HL-60 (cell line): ENCODE measurements at places on chromosomes 2 and 18.
A peak's percentile ranks its signal among the peaks of the same experiment; 100 is the strongest.

DNA sequence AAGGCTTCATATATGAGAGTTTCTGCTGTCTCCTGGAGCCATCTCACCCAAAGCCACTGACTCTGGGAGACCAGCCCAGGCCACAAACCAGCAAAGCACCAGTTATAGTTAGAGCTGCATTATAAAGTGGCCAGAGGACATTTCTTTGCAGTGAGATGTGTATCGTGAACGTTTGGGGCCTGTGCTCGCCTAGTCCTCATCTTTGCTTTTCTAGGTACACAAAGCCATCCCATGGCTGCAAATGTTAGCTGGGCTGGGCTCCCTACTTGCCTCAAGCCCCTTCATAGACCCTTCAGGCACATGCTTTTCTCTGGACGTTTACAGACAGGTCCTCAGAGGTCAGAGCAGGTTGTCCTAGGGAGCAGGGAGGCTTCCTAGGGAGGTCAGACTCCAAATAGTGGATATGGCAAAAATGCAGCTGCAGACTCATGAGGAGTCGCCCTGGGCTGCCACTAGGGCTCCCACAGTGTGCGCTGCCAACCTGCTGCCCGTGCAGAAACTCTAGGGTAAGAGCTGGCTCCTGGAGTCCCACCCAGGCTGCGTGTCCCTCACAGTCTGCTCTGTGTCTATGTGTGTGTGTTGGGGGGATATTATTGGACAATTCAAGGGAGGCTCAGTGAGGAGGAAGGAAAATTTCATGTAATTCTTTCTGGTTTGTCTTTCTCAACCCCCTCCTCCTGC, 141.0 kb downstream of the RPIA start:
- no peak for DNase-seq

- DNase-seq: no peak
Observed at GRCh38 chr18:41569867-41570266, 385.2 kb upstream of the PIK3C3 start.

GRCh38 chr2:108570416-108570815, 36.1 kb downstream of the LIMS1 start:
- DNase-seq: no peak

DNA sequence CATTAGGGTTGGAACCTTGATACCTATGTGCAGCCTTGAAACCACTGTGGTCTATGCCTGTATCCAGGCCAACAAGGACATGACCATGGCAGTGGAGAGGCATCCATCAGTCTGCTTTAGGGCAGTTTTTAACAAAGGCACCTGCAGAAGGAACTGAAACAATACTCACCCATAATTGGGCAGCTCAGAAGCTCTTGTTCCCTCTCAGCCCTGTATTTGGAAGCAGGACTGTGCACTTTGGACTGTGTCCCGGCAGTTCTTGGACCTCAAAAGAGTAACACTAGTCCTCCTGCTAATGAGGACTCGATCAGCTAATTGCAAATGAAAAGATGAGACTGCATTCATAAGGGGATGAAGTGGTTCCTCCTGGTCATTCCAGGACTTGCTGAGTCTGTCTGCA, 500.2 kb upstream of the TNP1 start:
- no peak for DNase-seq

GRCh38 chr2:134122610-134123009, 131.3 kb upstream of the MGAT5 start:
- DNase-seq: no peak

DNA sequence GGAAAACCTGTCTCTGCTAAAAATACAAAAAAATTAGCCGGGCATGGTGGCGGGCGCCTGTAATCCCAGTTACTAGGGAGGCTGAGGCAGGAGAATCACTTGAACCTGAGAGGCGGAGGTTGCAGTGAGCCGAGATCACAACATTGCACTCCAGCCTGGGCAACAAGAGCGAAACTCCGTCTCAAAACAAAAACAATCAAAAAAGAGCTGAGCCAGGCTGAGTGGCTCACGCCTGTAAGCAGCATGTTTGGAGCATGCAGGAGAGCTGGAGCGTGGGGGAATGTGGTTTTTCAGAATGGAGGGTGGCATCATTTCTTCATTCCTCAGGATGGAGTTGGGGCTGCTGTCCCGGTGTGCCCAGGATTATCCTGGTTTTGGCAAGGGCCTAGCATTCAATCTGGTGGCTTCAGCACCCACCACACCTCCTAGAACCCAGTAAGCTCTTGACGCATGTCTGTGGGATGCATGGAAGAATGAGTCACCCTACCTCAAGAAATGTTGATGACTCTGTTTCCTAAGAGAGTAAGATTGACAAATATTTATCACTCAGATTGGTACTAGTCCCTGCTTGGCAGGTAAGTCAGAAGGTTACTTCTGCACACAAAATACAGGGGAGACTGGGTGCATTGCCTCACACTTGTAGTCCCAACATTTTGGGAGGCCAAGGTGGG, 90.2 kb upstream of the ODC1 start:
- DNase-seq: no peak

DNA sequence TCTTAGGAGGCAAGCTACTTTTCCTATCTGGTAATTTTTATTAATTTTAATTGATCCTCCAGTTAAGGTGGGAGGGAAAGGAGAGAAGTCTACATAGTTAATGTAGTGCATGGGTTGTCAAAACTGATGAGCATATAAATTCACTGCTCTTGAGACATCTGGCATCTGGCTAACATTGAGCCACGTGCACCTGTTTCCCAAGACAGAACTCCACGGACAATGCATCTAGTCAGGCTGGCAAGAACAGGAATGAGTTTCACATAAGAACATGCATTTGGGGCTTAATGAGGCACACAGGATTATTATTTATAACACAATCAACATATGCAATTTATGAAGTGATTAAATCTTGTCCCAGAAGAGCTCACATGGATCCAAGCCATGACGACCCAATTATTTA, 16.2 kb upstream of the RAB1A start:
- DNase-seq: no peak

DNA sequence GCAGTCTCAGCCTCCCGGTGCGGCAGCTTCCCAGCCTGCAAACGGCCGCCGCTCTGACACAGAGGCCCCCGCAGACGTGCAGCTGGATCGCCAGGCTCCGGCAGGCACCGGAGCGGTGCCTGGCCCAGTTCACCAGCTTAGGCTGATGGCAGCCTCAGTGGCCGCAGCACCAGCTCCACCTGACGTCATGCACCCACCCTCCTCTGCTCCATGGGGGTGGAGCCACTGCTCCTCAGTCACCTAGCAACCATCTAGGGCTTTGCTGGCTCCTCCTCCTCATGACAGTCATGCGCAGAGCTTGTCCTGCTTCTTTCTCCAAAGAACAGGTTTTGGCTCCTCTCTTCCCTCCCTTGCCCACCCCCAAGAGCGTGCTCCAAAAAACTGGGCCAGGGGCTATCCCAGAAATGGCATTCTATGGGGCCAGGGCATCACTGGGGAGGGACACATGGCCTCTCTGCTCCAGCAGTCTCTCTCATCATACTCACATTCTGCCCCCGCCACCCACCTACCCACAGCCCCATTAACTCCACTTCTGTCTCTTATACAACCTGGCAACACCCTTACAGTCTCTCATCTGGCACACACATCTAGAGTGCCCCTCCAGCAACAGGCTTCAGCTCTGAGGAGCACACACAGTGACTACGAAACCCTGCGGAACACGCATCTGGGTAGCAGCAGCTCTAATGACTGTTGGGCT, 5.5 kb downstream of the DCTN1 start:
- DNase-seq: no peak

DNA sequence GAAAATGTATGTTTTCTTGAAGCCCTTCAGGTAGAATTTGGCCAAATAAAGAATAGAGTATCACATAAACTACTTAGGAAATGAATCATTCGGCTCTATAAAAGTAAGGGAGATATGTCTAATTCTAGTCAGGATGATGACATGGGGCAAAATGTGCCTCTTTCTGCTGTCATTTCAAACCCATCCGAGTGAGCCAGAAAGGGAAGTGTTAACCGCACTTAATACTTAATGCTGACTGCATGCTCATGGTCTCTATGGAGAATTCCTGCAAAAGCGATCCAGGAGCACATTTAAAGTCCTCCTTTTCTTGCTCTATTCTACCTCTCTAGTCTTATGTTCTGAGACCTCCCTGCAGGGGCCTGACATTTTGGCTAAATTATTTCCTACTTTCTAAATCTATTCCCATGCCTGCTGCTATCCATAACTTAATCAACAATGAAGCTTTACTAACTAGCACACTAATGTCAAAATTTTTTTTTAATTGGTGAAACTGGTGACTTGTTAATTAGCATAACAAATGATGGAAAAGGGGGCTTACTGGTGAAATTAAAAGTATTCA, 127.4 kb downstream of the CDC42EP3 start:
- no peak for DNase-seq

- no peak for DNase-seq
Observed at GRCh38 chr18:59460072-59460420, 101.0 kb upstream of the LMAN1 start.

GRCh38 chr2:120269076-120269744, 16.6 kb downstream of the RALB start:
- no peak for DNase-seq

DNA sequence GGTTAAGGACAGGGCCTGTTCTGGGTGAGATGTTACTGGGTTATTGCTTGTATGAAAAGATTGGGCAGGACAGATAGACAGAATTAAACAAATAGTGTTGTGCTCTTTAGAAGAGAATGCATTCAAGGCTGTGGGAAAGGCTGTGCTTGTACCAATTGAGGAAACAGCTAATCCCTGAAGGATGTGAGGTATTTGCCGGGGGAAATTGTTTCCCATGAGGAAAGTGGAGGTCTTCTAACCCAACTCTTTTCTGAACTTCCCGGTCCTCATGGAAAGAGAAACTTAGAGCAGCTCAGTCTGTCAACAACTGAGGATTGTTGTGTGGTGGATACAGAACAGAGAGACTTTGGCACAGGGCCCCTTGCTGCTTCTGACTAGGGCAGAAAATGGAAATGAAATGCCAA, 9.5 kb downstream of the SLC1A4 start:
- DNase-seq: no peak

- no peak for DNase-seq
Observed at GRCh38 chr18:37355772-37356171, 209.8 kb downstream of the CELF4 start.

- no peak for DNase-seq
Observed at GRCh38 chr2:46184794-46185583, 112.2 kb upstream of the EPAS1 start.

DNA sequence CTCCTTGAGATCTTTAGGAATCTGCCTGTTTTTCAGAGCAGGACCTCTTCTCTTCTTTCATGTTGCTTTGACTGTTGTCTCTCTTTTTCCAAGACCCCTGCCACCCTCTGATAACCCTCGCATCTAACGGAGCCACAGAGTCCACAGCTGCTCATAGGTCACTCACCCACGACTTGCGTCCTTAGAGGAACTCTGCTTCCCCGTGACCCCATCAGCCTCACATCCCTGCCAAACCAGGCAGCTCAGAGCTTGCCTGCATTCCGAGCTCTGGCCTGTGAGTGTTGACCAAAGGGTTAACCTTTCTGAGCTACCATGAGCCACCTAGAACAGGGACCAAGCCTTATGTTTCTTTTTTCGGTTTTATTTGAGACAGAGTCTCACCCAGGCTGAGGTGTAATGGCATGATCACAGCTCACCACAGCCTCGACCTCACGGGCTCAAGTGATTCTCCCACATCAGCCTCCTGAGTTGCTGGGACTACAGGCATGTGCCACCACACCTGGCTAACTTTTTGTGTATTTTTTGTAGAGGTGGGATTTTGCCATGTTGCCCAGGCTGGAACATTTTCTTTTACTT, 36.4 kb downstream of the CABLES1 start:
- no peak for DNase-seq

DNA sequence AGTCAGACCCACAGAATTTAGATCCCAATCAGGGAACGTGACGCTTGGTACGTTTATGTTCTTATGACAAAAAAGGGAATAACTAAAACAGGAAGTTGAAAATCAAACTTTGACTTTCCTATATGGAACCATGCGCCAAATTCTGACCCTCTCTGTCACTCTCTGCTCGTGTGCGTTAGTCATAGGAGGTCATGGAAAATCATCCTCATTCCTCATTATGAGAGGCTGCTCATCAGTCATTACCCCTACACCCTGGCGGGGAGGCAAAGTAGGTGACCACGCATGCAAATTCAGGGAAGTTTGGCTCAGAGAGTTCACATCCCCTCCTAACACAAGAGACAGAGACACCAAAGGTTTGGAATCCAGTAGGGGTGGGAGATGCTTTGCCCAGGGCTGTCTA, 15.5 kb downstream of the IL1F10 start:
- DNase-seq: no peak

DNA sequence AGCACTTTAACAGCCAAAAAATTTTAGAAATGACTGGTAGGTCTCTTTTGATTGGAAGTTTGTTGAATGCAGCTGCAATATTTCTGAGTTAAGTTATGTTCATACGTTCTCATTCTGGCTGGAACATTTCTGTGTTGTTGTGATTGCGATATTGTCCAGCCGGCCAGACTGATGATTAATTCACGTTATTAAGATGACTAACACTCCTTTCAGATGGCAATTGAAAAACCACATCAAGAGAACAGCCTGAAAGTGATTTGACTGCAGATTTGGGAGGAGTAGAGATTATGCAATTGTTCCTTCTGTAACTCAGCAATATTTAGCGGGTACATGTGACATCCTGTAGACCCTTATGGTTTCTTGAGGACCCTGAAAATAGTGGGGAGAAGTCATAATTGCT, 133.7 kb downstream of the FBXO15 start:
- DNase-seq: no peak

GRCh38 chr18:60684843-60685513, 312.4 kb upstream of the MC4R start:
- no peak for DNase-seq

DNA sequence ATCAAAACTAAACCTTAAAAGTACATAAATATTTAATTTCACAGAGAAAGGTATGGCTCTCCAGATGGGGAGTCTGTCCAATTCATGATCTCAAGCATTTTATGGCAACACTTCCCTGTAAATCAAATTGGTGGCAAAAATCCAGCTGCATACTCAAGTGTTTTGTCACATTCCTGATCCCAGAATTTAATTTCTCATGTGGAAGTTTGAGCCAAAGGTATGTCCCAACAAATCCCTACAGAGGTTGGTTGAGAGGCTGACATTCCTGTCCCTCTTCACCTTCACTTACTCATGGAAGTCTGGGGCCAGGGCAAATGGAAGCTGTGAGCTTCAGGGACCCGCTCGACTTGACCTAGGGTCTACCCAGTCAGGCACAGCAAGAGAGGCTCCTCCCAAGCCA, 17.7 kb downstream of the KLF7 start:
- no peak for DNase-seq

DNA sequence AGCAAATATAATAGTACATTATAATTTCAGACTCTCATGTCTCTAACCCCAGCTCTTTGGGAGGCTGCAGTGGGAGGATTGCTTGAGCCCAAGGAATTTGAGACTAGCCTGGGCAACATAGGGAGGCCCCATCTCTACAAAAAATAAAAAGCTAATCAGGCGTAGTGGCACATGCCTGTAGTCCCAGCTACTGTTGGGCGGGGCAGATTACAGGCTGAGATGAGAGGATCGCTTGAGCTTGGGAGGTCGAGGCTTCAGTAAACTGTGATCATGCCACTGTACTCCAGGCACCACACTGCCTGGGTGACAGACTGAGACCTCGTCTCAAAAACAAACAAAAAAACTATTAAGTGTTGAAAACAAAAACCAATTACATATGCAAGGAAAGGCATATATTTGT, 123.0 kb upstream of the MYO3B start:
- no peak for DNase-seq

- peak; percentile 7 for DNase-seq
Observed at GRCh38 chr18:33716061-33716683, 138.2 kb downstream of the ASXL3 start.

GRCh38 chr18:60549338-60549960, 176.9 kb upstream of the MC4R start:
- DNase-seq: peak; percentile 59

- DNase-seq: no peak
Observed at GRCh38 chr2:38601463-38602135, 1.1 kb downstream of the HNRNPLL start.
